ENCODE measurements at places on chromosomes 2 and 18.

DNA sequence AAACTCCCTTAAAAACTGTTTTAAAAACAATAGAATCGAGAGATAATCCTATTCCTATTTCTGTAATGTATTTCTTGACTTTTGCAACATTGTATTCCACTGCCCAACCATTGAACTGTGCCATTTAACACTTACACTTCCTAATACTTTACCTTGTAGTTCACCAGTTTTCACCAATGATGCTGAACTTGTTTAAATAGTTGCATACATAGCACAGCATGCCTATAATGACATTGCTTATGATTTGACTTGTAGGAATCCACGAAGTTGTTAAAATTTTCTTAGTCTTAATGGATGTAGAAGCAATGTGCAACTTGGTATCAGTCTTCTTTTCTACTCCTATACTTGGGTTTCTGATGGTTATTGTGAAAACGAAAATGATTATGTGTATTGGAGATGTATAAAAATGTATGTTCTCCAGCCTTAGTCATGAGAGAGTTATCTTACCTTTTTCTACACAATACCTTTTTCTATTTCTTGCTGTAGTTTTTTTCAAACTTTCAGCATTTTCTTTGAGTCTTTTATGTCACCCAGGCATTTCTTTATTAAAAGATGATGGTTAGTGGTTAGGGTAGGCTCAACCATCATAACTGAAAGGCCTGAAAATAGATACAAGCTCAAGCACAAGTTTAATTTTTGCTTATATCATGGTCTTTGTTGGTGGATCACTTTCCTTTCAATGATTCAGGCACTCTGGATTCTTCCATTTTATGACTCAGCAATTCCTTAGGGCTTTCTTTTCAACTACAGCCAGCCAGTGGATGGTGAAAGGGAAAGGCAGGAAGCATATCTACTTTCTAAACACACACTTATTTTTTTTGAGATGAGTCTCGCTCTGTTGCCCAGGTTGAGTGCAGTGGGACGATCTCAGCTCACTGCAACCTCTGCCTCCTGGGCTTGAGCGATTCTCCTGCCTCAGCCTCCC is 9.4 kb downstream of the GPD2 start:
- DNase-seq, result no peak

GRCh38 chr18:48600456-48601090 is 61.7 kb downstream of the CTIF start:
- no peak for DNase-seq

- DNase-seq, result no peak
These were observed 106.5 kb downstream of the SEPTIN10 start for GRCh38 chr2:109507217-109507616.

GRCh38 chr18:5251117-5251516 is 44.4 kb downstream of the ZBTB14 start:
- DNase-seq, result no peak

GRCh38 chr2:191917430-191917881 is 70.6 kb upstream of the CAVIN2 start:
- no peak for DNase-seq

DNA sequence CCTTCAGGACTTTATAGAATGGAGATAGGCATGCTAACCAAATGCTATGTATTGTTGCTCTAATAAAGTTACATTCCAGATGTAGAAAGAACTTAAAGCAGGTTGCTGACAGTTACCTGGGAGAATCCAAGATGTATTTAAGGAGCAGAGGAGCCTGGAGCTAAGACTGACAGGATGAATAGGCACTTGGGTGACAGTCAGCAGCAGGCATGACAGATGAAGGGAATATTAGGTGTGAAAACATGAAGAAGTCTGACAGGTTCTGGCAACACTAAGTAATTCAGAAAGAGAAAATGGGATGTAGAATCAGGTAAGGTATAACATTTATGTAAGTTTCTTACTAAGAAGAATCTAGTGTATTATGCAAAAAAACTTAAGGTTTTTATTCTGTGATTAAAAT is 232.0 kb downstream of the DSC3 start:
- DNase-seq, result no peak

DNA sequence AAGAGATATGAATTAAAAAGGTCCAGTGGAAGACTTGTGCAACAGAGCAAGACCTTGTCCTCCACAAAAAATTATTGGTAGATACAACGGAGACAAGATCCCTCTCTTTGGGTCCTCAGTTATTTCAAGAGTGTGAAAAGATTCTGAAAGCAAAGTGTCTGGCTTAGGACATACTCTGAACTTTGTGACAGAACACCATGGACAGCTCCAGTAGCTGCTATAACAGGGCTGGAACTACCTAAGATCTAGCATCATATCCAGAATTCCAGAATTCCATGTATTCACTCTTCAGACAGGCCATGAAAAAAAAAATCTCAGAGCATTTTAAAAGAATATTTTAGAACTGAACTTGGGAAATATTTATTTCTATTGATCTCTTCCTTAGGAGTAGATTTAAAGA is 74.8 kb upstream of the ZBTB14 start:
- no peak for DNase-seq

DNA sequence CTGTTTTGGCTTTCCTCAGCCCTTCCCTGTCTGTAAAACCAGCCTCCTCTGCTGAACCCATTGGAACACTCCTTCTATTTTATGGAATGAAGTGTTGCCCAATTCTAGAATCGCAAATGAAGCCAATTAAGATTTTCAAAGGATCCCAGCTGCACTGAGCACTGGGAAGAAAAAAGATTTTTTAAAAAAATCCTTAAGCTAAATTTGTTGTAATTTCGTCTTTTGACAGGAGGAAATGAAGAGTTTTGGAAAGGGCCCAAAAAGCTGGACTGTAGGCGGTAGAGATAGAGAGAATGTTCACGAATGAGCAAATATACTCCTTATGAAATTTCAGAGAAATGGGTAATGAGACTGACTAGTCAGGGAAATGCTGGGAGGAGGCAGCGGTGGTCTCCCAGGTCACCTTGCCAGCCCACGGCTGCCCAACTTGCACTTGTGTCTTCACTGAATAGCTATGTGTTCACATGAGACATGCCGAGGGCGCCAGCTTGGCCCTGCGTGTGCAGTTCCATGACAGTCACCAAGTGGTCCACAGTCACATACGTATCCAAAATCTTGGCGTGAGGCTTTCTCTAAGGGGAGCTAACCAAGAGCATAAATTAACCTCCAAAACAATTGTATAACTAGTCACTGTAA is 69.9 kb downstream of the SGPP2 start:
- DNase-seq, result no peak

DNA sequence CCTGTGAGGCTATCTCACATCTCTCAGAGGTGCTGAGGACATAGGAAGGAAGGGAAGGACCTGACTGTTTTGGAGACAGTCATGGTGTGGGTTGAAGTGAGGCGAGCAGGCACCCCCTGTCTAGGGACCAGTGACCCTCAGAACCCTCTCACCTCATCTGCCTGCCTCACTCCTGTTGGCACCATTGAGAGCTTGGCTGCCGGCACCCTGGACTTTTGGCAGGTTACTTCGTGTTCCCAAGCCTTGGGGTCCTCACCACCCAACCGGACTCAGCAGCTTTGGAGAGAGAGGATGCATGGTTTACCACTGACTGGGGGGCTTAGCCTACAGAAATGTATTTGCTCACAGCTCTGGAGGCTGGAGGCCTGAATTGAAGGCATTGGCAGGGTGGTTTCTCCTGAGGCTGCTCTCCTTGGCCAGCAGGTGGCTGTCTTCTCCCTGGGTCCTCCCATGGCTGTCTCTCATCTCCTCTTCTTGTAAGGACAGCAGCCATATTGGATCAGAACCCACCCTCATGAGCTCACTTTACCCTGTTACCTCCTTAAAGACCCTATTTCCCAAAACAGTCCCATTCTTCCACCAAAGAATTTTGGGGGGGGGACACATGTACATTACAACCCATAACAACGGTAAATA is 142.0 kb downstream of the TSN start:
- no peak for DNase-seq

GRCh38 chr2:210839034-210839433 is 282.6 kb downstream of the CPS1 start:
- no peak for DNase-seq

GRCh38 chr2:220930271-220931076 is 641.6 kb downstream of the EPHA4 start:
- no peak for DNase-seq

DNA sequence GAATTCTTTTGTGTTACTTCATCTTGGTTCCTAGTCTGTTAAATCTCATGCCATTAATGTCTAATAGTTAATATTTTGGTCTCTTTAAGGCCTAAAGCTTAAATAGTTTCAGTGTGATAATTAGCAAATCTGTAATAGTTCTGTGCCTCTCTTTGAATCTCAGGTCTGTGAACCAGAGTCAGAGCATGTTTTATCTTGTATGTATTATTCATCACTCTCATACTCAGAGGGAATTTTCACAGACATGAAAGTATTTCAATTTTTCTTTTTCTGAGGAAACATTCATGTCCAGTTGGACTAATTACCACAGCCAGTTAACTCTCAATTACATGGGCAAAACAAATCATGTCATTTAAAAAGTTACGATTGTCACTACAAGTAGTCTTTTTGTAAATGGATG is 931.9 kb upstream of the SLC39A10 start:
- DNase-seq, result no peak

DNA sequence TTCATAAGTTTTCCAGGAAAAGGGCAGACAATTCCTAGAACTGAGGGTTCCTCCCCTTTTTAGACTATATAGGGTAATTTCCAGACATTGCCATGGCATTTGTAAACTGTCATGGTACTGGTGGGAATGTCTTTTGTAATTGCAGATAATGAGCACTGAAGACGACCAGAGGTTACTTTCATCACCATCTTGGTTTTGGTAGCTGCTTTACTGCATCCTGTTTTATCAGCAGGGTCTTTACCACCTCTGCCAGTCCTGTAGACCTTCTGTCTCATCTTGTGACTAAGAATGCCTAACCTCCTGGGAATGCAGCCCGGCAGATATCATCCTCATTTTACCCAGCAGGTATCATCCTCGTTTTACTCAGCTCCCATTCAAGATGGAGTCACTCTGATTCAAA is 583.9 kb upstream of the KLHL29 start:
- DNase-seq, result no peak

- no peak for DNase-seq
These were observed 178.2 kb downstream of the SUCLG1 start for GRCh38 chr2:84280873-84281272.

GRCh38 chr2:164542581-164543021 is 78.7 kb downstream of the GRB14 start:
- no peak for DNase-seq

DNA sequence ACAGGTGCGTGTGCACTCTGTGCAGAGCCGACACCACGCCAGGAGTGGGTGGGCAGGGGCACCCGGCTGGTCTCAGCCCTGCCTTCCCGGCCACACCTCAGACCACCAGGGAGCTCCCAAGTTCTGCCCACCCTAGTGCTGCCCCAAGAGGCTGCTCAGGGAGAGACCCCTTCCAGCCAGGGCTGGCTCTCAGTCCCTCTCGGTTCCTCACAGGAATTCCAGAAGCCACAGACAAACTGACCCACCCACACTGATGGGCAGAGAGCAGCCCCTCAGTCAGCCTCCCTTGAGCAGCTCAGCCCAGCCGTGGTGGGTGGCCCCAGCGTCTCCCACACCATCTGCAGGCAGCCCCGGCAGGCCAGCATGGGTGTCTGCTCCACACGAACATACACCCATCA is 33.8 kb downstream of the GPC1 start:
- no peak for DNase-seq

DNA sequence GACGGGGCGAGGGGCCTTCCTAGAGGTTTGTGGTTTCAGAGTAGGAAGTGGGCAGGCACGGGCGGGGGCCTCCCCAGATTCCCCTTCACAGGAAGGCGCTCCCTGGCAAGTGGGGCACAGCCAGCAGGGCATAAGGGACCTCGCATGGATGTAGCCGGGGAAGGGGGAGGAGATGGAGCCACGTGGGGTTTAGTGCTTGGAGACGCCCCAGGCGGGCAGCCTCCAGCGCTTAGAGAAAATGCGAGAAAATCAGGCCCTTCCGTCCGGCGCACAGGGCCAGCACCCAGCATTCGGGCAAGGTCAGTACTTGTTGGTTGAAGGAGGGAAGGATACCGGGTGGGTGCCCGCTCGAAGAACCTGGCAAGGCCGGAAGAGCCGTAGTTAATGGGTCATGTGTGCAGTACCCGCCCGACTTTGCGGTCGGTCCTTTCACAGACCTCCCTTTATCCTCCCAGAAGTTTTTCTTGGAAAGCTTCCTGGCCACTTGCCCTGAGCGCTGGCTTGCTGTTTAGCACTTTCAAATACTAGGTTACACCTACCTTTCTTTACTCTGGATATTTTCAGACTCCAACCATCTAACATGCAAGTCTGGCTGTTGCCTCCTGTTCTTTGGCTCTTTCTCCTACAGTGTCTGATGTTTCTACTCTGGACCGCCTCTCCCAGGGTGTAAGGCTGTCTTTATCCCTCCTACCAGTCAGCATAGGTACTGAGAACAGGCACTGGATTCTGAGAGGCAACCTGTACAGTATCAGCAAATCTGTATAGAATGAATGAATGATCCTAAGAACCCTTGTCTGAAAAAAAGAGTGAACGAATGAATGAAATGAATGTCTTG is 78.1 kb downstream of the CIB4 start:
- no peak for DNase-seq

DNA sequence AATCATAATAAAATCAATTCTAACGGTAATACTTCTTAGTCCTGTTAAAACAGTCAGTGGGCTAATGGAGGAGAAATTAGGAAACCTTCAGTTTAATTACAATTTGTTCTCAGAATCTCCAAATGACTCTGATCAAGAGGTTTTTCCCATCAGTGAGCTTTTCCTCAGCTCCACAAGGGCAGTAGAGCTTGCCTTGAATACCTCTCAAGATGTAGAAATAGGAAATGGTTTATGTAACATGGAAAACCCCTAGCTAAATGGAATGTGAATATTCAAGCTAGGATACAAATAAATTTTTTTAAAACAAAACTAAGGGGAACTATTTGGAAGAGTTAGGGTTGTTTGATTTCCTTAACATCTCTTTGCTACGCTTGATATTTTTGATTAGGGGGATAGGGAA is 87.5 kb downstream of the PLEKHM3 start:
- no peak for DNase-seq

- DNase-seq, result no peak
These were observed 43.4 kb downstream of the ZNF516 start for GRCh38 chr18:76451396-76452331.

DNA sequence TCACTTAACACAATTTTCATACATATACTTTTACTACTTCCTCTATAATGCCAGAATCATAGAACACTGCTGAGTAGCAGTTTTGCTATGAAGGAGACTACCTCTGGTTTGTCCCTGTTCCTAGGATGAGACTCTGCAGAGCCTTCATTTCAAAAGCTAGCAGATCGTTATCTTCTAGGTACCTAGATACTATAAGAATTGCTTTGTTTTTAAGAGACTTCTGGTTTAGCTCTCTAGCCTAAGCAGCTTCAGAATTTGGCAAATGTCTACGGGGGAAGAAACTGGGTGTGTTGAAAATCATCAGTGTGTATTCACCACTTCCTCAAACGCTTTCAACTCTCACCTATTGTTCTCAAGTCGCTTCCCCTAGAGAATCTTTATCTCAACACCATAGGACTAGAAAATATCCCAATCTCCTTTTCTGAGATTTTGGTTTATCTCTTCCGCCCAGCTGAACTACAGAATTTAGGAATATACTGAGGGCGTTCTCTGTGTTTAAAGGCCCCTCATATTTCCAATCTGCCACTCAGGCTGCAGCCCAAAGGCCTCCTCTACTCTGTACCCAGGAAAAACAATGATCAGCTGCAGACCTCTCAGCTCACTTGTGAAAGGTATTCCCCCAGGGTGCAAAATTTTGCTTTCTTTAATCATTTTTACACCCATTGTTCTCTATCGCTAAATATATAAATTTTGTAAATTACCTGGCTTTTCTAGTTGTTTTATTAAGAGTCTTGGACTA is 28.7 kb downstream of the SMAD2 start:
- DNase-seq, result no peak

All from stimulated activated CD8-positive, alpha-beta memory T cell treated with anti-CD3 and anti-CD28 coated beads, Interleukin-15, amount 100 ng/mL, for 4 hours (primary cell).